ENCODE measurements at places on chromosomes 13 and 19.

- DNase-seq: no peak
Observed at GRCh38 chr13:79986890-79987289, 354.0 kb downstream of the SPRY2 start.

- DNase-seq: no peak
Observed at GRCh38 chr19:58054901-58055874, 3.9 kb upstream of the ZNF135 start.

DNA sequence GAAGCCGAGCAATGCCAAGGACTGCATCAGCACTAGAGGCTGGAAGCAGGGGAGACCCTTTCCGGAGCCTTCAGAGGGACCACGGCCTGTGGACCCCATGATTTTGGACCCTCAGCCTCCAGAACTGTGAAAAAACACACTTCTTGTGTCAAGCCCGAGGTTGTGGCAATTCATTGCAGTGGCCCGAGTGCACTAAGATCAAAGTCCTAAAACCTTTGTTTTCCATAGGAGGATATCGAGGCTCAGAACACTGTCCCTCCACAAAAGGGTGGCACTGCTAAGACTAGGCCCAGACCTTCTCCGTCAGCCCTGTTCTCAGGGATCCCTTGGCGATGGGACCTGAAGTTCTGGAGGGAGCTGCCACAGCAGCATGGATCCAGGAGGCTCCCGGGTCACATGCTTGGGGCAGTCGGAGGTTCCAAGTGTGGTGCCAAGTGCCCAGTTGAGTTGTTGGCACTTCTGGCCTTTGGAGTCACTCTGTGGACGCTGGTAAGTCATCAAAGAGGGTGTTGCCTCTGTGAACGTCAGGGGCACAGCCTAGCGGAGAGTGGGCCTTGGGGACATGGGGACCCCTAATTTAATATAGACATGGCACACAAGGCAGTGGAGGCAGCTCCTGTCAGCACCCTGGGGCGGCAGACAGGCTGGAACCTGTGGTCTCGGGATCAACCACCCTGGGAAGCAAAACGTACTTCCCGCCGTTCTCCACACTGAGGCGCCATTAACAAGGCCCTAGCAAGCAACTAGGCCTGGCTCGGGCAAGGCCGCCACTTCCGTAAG lies 199.2 kb downstream of the COL4A1 start:
- no peak for DNase-seq

DNA sequence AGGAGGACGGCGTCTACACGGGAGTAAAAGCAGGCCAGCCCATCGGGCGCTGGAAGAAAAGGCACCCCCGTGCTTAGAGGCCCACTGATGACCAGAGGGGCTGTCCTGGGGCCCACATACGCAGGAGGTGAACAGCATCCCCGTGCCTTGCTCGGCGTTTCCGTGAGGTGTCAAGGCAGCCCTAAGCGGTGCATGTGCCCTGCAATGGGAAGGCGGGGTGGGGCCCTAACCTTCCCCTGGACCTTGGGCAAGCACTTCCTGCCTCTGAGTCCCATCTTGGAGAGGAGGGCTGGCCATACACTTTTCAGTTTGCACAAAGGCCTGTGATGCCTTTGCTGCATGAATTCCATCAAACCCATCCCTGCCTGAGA lies 47.8 kb upstream of the ATP11A start:
- DNase-seq: no peak

DNA sequence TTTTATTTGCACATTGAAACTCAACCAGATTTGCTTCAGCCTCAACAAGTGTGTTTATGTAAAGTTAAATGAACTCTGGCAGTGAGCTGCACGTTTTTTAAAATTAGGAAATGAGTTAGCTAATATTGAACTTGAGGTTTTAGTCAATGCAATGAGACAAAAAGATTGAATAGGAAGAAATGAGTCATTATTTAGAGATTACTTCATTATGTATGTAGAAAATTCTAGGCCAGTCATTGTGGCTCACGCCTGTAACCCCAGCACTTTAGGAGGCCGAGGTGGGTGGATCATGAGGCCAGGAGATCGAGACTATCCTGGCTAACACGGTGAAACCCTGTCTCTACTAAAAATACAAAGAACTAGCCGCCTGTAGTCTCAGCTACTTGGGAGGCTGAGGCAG lies 22.8 kb upstream of the CD70 start:
- DNase-seq: no peak

DNA sequence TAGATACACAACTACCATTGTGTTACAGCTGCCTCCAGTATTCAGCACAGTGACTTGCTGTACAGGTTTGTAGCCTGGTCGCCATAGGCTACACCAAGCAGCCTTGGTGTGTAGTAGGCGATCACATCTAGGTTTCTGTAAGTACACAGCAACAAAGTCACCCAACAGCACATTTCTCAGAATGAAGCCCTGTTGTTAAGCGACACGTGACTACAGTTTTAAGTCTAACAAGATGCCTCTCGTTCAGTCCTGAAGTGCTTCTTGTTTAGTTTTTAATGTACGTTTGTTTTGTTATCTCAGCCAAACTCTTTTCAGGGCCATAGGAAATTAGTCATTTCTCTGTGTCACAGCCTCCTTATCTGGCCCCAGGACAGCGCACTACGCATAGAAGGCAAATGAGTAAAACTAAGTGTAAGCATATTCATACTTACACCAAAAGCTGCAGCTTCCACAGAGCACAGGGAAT lies 50.0 kb upstream of the GPR183 start:
- peak; percentile 76 for DNase-seq

Data from bone marrow (tissue), 2 donors.